ENCODE measurements at places on chromosomes 2 and 18.

DNA sequence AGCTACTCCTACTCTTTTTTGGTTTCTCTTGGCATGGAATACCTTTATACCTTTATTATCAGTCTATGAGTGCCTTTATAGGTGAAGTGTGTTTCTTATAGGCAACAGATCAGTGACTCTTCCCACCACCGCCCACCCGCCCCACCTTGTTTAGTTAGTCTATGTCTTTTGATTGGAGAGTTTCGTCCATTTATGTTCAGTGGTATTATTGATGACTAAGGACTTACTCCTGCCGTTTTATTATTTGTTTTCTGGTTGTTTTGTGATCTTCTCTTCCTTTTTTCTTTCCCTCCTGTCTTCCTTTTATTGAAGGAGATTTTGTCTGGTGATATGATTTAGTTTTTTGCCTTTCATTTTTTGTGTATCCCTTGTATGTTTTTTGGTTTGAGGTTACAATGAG lies 179.5 kb downstream of the GULP1 start:
- peaks cover 5% of the 10 kb centered on the region for H3K4me1 ChIP-seq
- no peaks in the 10 kb centered on the region for H3K27me3 ChIP-seq
- no peak overlapping the region for H3K4me3 ChIP-seq
- no peak overlapping the region for H3K27ac ChIP-seq

GRCh38 chr2:66517772-66518171 lies 82.8 kb downstream of the MEIS1 start:
- no peaks in the 10 kb centered on the region for H3K36me3 ChIP-seq
- no peaks in the 10 kb centered on the region for H3K27me3 ChIP-seq

- H3K27me3 ChIP-seq, result peaks cover 7% of the 10 kb centered on the region
- no peak for DNase-seq
- H3K36me3 ChIP-seq, result no peaks in the 10 kb centered on the region
- H3K4me1 ChIP-seq, result no peaks in the 10 kb centered on the region
These were observed 16.5 kb upstream of the OR6B3 start for GRCh38 chr2:240069829-240070228.

GRCh38 chr2:8545695-8546611 lies 135.9 kb upstream of the ID2 start:
- no peaks in the 10 kb centered on the region for H3K4me1 ChIP-seq
- H3K4me3 ChIP-seq, result no peak overlapping the region
- H3K27me3 ChIP-seq, result no peaks in the 10 kb centered on the region
- H3K36me3 ChIP-seq, result no peaks in the 10 kb centered on the region
- no peak overlapping the region for H3K27ac ChIP-seq
- DNase-seq, result no peak

Measured in Panc1 (cell line).